Fibroblast of skin of right quadriceps (primary cell): ENCODE measurements at places on chromosomes 3 and 15.
A peak's percentile ranks its signal among the peaks of the same experiment; 100 is the strongest.

GRCh38 chr3:183275937-183276336 is 22.9 kb downstream of the B3GNT5 start:
- no peak for DNase-seq

- no peak for DNase-seq
These were observed 551.1 kb upstream of the BCHE start for GRCh38 chr3:166388321-166388720.

- no peak for DNase-seq
These were observed 95.1 kb upstream of the UMPS start for GRCh38 chr3:124635169-124635539.

DNA sequence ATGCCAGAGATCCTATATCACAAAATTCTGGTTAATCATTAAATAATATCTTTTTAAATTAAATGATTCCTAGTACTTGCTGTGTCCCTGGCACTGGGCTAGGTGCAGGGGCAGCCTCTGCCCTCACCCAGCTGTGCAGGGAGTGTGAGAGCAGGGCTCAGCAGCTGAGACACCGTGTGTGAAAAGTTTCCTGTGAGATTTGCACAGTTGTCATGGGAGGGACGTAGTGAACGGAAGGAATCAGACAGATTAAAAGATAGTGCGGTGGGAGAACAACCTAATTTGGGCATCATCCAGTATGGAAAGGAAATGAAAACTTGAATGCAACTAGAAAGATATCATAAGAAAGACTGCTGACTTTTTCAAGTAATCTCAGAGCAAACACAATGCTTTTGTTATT is 204.1 kb downstream of the SSR3 start:
- DNase-seq = no peak

- no peak for DNase-seq
These were observed 10.2 kb downstream of the CPN2 start for GRCh38 chr3:194340757-194341400.

- DNase-seq = no peak
These were observed 420.6 kb downstream of the SHQ1 start for GRCh38 chr3:72427624-72428023.

DNA sequence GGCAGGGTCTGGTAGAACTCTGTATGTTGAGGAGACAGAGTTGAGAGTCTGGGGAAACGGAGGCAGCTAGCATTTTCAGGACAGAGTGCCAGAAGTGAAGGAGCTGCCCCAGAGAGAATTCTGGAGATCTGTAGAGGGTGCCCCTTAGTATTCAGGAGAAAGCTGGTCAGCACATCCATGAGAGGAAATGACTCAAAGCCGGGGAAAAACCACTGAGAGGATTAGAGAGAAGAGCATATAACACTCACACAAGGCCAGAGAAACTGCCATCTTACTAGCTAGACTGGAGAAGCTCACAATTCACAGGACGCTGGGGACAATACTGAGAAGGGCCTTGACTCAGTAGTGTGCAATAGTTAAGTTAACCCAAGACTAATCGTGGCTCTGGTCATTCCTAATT is 75.7 kb upstream of the DPPA4 start:
- DNase-seq = no peak

GRCh38 chr3:23751212-23751723 is 54.5 kb upstream of the UBE2E1 start:
- DNase-seq = peak; percentile 66

DNA sequence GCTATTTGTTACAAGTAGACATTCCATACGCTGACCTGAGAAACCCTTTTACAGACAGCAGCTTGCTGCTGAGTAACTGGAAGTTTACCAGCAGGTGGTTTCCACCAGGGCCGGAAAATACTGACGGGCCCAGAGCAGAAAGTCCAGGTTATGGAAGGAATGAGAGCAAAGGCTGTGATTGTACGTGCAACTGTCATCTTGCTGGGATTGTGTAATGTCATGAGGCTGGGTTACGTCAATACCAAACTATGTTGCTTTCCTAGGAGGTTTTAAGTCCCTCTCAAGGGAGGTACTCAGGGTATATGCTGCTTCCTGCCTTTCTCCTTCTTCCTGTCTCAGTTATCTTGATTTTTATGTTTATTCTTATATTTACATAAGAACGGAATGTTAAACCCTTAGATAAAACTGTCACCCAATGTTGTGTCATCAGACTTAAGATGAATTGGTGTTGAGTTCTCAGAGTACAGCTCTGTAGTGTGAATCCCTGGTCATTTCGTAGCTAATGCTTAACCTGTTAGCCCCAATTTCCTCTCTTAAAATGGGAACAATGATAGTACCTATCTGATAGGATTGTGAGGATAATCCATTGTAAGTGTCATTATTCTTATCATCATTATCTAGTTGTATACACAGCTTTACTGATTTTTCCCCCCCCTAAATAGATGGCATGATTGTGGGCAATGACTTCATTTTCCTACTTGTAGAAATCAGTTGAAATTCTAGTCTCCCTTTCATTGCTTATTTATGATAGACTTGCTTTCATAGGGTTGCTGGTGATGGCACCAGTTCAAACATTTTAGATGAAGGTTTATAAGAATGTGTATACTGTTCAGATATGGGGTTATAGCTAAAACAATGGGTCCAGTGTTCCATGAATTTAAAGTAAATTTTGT is 101.4 kb downstream of the FNDC3B start:
- peak; percentile 93 for DNase-seq

DNA sequence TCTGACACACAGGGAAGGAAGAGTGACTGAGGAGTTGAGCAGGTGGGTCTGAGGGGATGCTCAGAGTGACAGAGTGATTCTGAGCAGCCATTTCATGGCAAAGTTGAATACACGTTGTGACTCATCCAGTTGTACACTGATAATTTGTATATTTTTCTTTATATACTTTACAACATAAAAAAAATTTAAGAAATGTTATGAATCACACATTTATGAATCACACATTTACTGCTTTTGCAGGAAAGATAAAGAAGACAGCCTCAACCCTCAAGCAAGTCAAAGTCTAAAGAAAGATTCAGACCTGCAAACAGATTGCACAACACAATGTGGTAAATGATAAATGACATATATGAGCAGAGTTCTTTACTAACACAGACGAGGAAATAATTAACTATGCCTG is 21.0 kb upstream of the CHMP2B start:
- peak; percentile 94 for DNase-seq

DNA sequence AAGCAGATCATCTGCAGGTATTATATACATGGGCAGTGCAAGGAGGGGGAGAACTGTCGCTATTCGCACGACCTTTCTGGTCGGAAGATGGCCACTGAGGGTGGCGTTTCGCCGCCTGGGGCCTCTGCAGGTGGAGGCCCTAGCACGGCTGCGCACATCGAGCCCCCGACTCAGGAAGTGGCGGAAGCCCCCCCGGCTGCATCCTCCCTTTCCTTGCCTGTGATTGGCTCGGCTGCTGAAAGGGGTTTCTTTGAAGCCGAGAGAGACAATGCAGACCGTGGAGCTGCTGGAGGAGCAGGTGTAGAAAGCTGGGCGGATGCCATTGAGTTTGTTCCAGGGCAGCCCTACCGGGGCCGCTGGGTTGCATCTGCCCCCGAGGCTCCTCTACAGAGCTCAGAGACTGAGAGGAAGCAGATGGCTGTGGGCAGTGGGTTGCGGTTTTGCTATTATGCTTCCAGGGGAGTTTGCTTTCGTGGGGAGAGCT is 639 bp downstream of the MKRN3 start:
- peak; percentile 1 for DNase-seq

GRCh38 chr15:60589253-60589652 is 110.3 kb upstream of the ICE2 start:
- no peak for DNase-seq

GRCh38 chr3:55519019-55519418 is 31.9 kb upstream of the WNT5A start:
- peak; percentile 69 for DNase-seq

GRCh38 chr15:25838191-25838870 is 24.8 kb downstream of the ATP10A start:
- DNase-seq = no peak

DNA sequence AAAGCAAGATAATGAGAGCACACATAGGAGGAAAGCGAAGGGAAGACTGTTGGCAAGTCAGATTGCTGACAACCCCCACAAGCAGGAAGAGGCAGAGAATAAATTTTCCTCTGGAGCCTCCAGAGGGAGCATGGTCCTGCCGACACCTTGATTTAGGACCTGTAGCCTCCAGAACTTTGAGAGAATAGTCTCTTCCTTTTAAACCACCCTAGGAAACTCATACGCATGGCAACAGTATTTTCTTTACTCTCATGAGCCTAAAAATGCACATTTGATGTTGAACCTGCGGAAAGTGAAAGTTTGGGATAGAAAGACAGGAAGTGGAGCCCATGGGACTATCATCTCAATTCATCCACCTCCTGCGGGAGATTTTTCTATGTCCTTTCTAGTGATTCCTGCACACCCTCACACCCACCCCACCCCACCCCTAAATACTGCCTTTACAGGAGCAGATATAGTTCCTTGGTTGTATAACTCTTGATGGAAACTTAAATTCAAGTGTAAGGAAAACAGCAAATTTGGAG is 116.7 kb upstream of the LPP start:
- DNase-seq = peak; percentile 63

- peak; percentile 62 for DNase-seq
These were observed 24.3 kb upstream of the CP start for GRCh38 chr3:149245738-149246451.

GRCh38 chr15:94965593-94965992 is 734.2 kb downstream of the MCTP2 start:
- DNase-seq = no peak

GRCh38 chr3:146896711-146897110 is 291.6 kb upstream of the PLSCR5 start:
- no peak for DNase-seq

DNA sequence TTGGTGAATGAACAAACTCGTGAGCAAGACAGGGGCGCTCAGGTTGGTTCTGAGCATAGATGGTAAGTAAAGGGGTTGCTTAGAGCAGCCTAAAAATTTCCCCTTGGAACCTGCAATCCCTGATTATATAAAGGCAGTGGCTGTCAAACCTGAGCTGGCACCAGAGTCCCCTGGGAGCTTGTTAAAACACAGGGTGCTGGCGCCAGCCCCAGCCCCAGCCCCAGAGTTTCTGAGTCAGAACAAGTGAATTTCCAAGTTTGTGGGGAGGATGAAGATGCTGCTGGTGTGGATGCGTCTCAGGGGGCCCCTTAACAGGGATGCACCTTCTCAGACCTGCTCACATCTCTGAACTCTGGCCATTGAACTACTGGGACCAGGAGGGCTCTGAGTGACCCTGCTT is 48.2 kb downstream of the FEM1B start:
- DNase-seq = no peak

DNA sequence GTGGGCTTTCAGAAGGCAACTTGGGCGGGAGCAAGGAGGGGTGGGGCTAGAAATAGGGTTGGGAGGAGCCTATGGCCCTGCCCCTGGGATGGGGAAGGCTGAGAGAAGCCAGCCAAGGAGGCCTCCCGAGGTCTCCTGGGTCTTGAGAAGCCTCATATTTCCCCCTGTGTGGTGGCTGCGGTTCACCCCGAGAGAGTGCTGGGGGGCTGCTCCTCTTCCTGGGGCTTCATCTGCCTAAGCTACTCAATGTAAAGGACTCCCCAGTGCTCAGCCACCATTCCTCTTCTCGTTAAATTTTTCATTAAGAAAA is 174.3 kb downstream of the SMAD6 start:
- no peak for DNase-seq

DNA sequence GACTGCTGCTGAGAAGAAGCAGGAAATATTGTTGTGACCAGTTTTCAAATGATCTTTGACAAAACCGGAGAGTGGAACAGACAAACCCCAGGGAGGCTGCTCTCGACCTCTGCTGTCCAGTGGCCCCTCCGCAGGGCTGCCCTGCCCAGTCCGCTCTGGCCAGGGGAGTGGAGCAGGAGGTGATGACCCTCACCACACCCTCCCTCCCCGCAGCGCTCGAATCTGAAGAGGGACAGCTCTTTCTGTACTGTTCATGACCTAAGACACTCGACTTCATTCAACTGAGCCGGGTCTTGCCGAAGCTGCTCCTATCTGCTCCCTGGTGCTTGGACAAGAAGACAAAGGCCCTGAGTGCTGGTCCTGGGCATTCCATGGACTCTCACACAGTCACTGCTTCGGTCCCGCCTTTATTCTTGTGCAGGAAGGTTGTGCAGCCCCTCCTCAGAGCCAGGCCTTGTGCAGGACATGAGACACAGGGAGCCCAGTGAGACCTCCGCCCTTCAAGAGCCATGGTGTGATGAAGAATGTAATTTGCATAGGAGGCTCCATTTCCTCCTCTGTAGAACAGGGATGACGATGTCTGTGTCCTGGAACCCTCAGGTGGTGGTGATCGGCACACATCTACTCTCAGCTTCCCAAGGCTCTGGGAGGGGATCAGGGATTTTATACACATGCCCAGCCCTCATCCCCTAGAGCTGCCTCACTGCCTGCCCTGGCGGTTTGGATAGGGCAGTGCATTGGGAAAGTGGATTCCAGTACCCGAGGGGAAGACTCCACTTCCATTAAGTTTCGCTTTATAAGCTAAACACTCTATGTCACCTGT is 97.1 kb upstream of the PRR20G start:
- no peak for DNase-seq

GRCh38 chr3:189103208-189103607 is 68.6 kb upstream of the TPRG1 start:
- peak; percentile 28 for DNase-seq

DNA sequence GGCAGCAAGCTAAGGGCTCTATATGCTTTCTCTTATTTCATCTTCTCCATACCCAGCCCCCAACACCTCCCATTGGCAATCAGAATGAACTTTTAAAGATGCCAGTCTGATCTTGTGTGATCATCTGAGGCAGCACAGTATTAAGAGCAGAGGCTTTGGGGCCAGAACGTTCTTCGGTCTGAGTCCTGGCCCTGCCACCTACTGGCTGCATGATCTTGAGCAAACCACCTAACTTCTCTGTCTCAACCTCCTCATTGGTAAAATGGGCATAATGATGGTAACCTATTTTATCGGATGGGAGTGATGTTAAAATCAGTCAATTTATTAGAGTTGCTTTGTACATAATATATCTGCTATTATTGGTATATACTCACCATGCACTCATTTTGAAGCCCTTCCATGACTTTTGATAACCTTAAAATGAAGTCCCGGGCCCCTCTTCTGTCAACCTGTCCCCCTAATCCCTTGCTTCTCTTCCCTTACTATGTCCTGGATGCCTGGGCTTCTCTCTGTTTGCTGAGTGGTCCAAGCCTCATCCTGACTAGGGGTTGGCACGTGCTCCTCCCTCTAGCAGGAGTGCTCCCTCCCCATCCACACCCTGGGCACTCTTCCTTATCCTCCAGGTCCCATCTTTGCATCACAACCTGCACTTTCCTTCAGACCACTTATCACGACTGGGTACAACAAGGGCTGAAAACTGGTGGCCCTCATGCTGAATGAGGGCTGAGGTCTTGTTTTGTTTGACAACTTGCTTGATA is 6.3 kb downstream of the EFCAB12 start:
- DNase-seq = no peak

DNA sequence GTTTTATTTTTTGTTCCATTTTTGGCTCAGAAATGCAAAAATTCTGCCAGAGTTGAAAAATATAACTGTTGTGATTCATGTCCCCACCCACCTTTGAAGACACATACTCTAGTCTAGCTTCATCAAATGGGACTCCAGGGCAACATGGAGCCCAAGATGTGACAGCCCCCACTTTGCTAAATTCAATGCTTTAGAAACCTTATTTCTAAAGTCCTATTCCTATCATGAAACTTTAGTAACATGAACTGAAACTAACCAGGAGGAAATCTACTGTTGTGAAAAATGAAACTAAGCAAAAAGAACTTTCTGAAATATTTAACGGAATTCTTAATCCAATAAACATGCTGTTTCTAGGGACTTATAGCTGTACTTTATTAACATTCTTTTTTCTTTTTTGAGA is 20.3 kb downstream of the UBP1 start:
- no peak for DNase-seq
